Stimulated activated CD4-positive, alpha-beta T cell treated with anti-CD3 and anti-CD28 coated beads, Interleukin-4, amount 100 ng/mL, for 48 hours (primary cell): ENCODE measurements at places on chromosomes 7 and 10.
A peak's percentile ranks its signal among the peaks of the same experiment; 100 is the strongest.

GRCh38 chr7:34162027-34162565 lies 256.8 kb downstream of the BMPER start:
- DNase-seq, result no peak

- peak; percentile 58 for DNase-seq
These were observed 25.0 kb downstream of the RGS10 start for GRCh38 chr10:119517235-119518141.

GRCh38 chr7:106793015-106793975 lies 71.8 kb upstream of the PIK3CG start:
- DNase-seq, result no peak

GRCh38 chr10:103123282-103124024 lies 69.6 kb downstream of the NT5C2 start:
- DNase-seq, result no peak

DNA sequence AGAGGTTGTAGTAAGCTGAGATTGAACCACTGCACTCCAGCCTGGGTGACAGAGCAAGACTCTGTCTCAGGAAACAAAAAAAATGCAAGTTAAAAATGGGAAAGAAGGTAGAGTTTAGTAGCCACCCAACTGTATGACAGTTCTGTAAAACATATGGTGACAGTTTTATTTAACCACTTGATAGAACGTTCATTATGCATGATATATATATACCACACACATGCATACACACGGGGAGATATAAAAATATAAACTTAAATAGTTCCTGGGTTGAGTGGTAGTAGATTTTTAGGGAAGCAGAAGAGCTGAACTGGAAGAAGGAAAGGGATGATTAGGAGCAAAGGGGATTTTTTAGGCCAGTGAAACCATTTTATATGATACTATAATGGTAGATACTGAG lies 120.0 kb downstream of the KMT2C start:
- DNase-seq, result no peak

DNA sequence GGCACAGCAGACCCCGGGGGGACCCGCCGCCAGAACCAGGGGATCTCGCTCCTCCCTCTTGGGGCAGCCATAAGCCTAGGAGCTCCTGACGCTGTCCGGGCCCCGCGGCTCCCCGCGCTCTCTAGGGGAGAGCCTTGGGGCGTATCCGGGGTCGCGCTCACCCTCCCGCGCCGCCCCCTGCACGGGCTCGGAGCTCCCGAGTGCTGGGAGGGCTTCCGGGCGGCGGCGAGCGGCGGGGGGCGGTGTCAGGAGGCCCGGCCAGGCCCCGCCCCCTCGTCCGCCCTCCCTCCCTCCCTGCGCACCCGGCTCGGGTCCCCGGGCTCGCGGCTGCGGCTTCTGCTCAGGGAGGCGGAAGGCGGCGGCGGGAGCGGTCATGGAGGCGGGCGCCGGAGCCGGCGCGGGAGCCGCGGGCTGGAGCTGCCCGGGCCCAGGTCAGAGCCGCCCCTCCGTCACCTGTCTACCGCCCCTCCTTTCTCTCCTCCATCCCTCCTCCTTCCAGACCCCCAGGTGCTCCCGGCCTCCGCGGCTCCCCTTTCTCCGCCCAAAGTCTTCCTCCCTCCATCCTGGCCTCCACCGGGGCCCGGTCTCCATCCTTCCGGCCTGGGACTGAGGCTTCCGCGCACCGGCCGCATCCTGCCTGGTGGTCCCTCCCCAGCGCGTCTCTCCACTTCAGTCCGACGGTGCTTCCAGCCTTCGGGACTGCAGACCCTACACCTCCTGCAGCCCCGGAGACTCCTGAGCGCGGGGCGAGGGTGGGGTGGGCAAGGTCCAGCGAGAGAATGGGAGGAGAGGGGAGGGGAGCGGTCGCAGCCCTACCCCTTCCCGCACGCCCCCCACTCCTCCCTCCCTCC lies at the start of gene CCDC136:
CCDC136 (plus strand) TSS at position 848 of the 851 bp plus-strand sequence. CDS start 444 bp downstream, outside the sequence.
- peak; percentile 68 for DNase-seq

GRCh38 chr7:19024261-19024660 lies 93.2 kb downstream of the TWIST1 start:
- no peak for DNase-seq

DNA sequence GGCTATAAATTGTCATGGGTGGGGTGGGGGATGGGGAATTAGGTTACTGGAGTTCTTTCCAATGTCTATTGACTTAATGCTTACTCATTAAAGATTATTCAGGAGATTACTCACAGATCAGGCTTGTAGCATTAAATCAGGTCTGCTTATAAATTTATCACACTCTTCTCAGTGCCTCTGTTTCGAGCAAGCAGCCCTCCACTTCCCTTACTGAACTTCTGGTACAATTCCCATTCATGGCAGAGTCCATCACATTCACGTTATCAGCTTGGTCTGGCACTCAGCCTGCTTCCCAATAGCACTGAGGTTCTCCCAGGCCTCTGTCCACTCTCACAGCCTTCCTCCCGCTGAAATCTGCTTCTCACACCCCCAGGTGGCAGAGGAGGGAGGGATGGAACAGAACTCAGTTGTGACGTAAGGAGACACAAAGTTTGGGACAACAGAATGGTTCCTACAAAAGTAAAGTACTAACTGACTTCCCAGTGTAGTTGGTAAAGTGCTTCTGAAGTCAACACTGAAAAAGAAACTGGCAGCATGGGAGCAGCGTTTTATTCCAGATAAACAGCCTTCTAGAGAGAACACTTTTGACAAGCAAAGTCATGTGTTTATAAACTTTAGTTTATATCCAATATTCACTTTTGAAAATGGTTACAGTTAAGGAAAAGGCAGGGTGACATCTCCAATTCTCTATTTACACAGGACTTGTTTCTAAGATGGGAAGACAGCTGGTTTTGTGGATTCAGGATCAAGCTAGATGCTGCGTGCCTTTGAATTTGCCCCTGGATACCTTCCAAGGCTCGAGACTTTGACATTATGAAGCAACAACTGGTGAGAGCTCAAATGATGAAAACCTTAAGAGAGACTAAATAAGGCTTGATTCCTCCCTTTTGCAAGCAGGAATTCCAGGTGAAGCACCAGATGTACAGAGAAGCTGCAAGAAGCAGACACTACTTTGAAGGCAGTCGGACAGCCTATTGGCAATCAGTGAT lies 81.4 kb downstream of the ATXN7L1 start:
- no peak for DNase-seq

GRCh38 chr7:18357691-18358090 lies 137.9 kb upstream of the HDAC9 start:
- no peak for DNase-seq

- DNase-seq, result no peak
These were observed 4.1 kb downstream of the NUDT1 start for GRCh38 chr7:2245883-2246675.

GRCh38 chr7:1248143-1248915 lies 15.7 kb downstream of the UNCX start:
- no peak for DNase-seq

DNA sequence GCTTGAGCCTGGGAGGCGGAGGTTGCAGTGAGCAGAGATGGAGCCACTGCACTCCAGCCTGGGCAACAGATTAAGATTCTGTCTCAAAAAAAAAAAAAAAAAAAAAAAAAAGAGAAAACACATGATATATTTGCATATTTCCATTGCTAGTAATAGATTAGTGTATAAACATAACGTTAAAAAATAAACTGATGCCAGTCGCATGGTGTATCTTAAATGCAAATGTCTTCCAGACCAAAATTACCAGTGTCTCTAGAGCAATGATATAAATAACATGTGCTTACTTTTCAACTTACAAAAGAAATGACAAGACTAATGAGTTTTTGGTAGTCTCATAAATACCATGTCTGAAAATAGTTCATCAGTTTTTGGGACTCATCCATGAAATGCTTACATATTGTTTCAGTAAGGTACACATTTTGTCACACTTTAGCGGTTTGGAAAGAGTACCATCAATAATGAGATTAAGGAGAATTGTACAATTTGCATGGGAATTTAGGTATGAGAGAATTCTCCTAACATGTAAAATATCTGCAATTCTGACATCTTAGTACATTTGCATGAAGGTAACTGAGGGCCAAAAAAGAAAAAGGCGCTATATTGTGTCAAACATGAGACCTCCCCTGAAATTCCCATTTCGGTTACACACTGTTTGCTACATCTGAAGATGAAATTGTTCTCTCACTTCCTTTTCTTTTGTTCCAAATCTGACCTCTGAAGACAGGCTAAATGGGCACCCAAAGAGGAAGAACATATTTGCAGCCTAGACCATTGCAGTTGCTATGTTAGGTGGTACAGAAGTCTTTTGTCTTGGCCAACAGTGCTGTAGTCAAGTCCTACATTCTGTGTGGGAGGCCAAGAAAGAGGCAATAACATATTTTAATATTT lies 51.5 kb upstream of the PIP4K2A start:
- DNase-seq, result no peak

GRCh38 chr10:75476569-75476968 lies 45.1 kb downstream of the LRMDA start:
- DNase-seq, result no peak

GRCh38 chr10:112678987-112679386 lies 232.0 kb downstream of the VTI1A start:
- DNase-seq, result no peak

GRCh38 chr10:71527135-71527534 lies 130.4 kb downstream of the CDH23 start:
- DNase-seq, result no peak

DNA sequence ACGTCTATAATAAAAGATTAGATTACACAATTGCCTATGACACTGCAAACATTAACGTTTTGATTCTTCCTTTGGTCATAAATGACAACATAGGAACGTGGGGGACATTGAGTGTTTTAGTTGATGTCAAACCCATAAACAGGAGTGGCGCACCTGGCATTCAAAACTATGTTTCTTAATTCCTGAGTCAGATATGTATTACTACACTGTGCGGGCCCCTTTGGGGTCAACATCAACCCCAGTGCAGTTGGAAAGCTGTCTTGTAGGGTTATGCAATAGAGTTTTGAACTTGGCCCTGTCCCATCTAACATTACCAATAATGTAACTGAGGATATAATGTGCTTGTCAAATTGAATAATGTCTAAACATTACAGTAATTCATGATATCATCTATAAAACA lies 156.5 kb downstream of the CSTF2T start:
- no peak for DNase-seq

- no peak for DNase-seq
These were observed 85.7 kb upstream of the GLCCI1 start for GRCh38 chr7:7882888-7883287.

DNA sequence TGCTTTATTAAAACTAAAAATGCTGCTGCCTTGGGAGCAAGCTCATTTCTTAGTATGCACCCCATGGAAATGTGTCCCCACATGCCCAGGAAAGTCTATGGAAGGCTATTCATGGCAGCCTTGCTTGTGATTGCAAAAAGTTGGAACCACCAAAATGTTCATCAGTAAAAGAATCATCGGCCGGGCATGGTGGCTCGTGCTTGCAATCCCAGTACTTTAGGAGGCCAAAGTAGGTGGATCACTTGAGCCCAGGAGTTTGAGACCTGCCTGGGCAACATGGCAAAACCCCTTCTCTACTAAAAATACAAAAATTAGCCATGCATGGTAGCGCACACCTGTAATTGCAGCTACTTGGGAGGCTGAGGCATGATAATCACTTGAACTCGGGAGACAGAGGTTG lies 79.8 kb downstream of the ARHGAP22 start:
- DNase-seq, result no peak

GRCh38 chr10:11699550-11700097 lies 42.6 kb upstream of the ECHDC3 start:
- DNase-seq, result no peak

- DNase-seq, result no peak
These were observed 7.8 kb downstream of the ADRA2A start for GRCh38 chr10:111084366-111085255.

GRCh38 chr10:132987671-132988571 lies 45.6 kb upstream of the CFAP46 start:
- no peak for DNase-seq

DNA sequence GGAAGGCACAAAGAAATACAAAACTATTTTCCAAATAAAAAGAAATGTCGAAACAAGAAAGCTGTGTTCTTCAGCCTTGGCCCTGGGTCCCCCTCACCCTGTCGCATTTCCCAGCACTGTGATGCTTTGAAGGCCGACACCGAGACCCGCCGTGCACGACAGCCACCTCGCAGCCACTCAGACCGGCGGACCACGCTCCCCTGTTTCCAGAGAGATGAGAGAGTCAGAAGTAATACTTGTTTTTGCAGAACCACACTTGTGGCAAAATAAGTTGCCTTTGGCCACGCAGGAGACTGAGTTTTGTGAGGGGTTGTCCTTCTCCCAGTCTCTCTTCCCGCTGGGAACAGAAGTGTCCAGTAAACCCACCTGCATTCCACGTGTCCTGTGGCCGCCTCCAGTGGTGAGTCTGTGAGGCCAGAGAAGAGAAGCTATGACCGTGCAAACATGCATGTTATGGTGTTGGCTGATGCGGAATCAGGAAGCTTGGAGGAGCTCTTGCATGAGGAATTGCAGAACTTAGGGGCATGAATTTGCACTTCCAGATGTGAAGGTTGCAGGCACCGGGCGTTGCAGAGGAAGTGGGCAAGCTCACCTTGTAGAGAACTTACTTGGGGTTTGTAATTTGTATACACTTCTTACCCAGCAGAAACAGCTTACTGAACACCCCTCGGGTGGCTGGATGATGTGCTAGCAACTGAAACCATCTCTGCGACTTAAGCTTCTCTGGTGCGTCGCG lies 194.5 kb downstream of the EBF3 start:
- DNase-seq, result no peak

DNA sequence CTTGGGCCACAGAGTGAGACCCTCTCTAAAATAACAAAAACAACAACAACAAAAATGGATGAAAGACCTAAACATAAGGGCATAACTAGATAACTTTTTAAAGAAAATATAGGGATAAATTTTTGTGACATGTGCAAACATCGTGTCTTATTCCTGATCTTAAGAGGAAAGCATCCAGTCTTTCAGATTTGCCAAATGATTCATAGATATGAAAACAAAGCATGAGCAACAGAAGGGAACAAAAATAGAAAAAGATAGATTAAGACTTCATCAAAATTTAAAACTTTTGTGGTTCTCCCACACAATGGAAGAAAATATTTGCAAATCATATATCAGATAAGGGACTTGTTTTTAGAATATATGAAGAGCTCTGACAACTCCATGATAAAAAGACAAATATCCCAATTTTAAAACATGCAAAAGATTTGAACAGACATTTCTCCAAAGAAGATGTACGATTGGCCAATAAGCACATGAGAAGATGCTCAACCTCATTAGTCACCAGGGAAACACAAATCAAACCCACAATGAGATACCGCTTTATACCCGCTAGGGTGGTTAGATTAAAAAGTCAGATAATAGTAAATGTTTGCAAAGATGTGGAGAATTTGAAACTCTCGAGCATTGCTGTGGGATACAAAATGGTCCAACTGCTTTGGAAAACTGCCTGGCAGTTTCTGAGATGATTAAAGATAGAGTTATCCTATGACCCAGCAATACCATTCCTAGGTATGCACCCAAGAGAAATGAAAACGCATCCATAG lies 20.3 kb downstream of the PPIF start:
- no peak for DNase-seq

- no peak for DNase-seq
These were observed 206.3 kb downstream of the SNX10 start for GRCh38 chr7:26497801-26498596.
